ENCODE measurements at places on chromosomes 12 and 14.

GRCh38 chr12:99201906-99202645 lies 445.5 kb upstream of the GARIN6 start:
- no peak for DNase-seq

DNA sequence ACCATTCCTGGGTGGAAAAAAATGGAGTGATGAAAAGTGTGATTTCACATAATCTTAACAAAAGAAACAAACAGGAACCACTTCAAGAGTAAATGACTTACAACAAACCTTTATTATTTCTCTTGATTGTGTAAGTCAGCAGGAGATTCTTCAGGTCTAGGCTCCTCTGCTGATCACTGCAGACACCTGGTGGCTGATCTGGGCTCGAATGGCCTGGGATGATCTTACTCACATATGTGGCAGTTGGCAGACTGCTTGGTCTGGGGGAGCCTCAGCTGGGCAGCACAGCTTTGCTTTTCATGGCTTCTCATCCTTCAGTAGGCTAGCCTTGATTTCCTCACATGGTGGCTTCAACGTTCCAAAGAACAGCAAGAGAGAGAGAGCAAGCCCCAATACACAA lies 215.4 kb upstream of the PRICKLE1 start:
- no peak for DNase-seq

DNA sequence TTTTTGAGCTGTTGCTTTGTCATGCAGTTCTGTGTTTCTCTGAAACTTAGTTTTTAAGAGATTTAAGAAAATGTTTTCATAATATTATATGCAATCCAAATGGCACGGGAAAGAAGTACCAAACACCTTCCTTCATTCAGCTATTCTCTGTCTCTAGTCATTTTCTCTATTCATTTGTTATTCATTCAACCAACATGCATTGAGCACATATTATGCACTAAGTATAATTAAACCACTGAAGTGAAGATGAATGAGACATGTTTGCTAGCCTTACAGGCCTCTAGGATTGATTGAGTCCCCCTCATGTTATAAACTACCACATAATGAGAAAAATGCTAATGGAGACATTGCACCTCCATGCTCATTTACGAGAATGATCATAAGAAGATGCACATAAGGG lies 45.7 kb upstream of the CCDC91 start:
- no peak for DNase-seq

GRCh38 chr14:69043596-69044260 lies 64.6 kb upstream of the ACTN1 start:
- DNase-seq: no peak

- DNase-seq: no peak
These were observed 70.9 kb downstream of the TBK1 start for GRCh38 chr12:64522807-64523206.

- no peak for DNase-seq
These were observed 48.1 kb downstream of the KLRG1 start for GRCh38 chr12:9037431-9037830.

DNA sequence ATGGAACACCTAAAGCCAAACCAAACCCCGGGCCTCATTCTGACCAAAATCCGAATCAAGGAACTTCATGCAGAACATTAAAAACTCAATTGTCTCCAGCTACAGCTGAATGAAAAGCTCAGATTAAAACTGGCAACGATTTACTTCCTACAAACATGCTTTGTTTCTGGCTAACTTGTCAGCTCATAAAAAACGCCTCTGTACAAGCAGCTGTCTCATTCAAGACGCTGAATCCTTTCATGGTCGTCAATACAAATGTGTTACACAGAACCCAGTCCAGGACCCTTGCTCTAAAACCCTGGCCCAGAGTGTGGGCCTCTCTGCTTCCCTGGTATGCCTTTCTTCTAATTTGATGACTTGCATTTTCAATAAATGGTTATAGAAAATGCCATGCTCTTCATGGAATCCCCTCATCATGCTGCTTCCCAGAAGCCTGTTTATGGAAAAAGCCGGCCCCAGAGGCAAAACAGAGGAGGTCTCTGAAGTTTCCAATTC lies 183.1 kb downstream of the PHLDA1 start:
- DNase-seq: no peak

DNA sequence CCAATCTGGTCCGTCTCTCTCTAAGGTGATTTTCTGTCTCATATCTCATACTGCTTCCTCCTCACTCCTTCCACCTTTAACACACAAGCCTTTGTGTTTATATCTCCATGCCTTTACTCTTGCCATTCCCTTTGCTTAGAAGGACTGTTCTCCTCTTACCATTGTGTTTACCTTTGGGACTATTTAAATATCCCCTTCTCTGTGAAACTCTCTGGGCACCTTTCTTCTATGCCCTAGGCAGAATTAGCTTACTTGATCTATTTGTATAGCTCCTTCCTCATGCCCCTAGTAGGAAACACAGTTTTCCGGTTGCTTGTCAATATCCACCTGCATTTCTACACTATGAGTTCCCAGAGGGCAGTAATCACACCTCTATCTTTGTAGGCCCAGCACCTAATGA lies 3.9 kb upstream of the AMHR2 start:
- DNase-seq: no peak

DNA sequence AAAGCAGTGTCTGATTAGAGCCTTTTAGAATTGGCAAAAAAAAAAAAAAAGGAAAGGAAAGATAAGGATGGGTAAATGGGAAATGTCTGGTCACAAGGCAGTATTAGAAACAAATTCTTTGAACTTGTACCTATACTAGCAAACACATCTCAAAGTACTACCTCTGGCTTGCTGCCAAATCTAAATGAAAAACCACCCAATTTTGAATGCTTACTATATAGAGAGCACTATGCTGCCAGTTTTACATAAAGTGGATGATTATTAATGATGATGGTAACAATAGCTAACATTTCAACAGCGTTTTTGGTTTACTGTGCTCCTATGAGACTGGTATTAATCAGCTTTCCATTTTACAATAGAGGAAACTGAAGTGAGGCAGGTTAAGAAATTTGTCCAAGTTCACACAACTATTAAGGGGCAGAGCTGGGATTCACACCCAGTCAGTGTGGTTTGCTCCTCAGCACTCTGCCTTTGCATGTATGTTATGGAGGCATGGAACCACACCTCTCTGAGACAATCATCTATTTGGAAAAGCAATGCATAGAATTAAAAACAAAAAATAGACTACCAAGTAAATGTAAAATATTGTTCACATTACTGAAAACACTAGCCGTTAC lies 34.2 kb downstream of the ATP2B1 start:
- peak; percentile 43 for DNase-seq

DNA sequence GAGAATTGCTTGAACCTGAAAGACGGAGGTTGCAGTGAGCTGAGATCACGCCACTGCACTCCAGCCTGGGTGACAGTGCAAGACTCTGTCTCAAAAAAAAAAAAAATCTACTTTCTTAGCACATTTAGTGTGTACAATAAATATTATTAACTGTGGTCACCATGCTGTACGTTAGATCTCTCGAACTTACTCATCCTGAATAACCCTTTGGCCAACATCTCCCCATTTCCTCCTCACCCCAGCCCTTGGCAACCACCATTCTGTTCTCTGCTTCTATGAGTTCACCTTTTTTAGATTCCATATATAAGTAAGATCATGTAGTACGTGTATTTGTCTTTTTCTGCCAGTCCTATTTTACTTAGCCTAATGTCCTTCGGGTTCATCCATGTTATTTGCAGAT lies 13.4 kb downstream of the FUT8 start:
- DNase-seq: no peak

- no peak for DNase-seq
These were observed 12.9 kb downstream of the ST8SIA1 start for GRCh38 chr12:22321638-22322037.

- DNase-seq: no peak
These were observed 3.1 kb upstream of the CREBL2 start for GRCh38 chr12:12608557-12608957.

DNA sequence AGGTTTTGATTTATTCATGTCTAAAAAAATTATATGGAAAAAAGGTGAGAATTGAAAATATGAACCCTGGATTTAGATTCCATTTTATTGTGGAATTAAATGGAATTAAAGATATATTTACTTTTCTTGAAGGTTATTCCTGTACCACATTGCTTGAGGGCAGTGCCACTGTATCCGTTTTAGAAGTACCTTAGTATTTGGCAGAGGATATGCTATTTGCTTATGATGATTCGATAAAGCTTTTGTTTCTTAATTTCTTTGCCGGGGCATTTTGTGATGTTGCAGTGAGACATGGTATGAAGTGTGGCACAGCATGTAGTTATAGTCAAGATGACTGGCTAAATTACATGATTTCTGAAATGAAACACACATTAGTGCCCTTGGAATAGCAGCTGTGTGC lies 7.6 kb downstream of the TMTC2 start:
- no peak for DNase-seq

DNA sequence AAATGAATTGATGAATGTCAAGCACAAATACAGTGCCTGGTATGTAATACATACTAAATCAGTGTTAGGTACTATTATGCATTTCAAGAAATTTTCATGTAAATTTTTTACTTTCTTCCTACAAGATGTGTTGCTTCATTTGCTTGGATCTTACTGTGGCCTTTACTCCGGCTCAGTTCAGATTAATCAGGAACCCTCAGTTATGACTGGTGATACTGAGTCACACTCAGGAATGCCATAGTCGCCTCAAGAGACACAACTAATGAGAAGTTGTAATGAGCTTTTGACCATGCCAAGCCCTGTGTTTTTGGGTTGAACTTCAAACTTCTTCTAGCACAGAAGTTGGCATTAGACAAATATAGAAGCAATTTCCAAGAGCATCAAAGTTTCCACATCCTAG lies 96.0 kb downstream of the TGFB3 start:
- DNase-seq: no peak

GRCh38 chr12:52532636-52533035 lies 12.4 kb upstream of the KRT5 start:
- DNase-seq: no peak

DNA sequence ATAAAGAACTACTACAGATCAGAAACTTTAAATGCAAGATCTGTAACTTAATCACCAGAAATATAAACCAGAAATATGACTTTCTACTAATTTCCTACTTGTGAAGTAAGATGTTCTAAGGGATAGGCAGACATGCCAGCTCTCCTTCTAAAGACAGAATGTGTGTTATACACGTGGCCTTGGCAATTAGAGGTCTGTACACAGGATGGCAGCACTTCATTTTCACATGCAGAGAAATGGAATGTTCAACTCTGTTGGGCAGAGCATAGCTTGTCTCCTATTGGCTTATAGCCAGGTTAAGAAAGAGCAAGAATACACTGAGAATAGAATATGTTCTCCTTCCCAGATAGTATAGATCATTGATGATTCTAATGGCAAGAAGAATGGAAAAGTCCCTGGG lies 403.8 kb downstream of the DAD1 start:
- DNase-seq: no peak

DNA sequence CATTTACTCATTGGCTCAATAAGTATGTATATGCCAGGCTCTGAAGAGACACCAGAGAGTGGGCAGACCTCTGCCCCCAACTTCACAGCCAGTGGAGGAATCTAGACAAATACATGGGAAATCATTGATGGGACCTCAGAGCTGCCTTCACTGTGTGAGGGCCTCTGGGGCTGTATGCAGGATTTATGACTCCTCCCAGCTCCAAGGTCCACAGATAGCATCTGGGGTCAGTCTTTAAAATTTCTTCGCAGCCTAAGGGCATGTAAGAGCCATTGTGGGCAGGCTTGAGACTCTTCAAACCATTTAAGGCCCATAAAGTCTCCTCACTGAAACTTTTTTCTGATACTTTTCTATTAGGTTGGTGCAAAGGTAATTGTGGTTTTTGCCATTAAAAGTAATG lies 125.5 kb downstream of the SPTSSA start:
- no peak for DNase-seq

- no peak for DNase-seq
These were observed 5.5 kb upstream of the SLC7A7 start for GRCh38 chr14:22820731-22821130.

- DNase-seq: no peak
These were observed 18.2 kb upstream of the FIGNL2 start for GRCh38 chr12:51866762-51867161.

GRCh38 chr12:113399490-113399889 lies 4.2 kb downstream of the SDS start:
- no peak for DNase-seq

GRCh38 chr12:118714051-118714460 lies 267.3 kb upstream of the SRRM4 start:
- peak; percentile 42 for DNase-seq
